Fibroblast of lung (primary cell): ENCODE measurements at places on chromosomes 12 and 14.

DNA sequence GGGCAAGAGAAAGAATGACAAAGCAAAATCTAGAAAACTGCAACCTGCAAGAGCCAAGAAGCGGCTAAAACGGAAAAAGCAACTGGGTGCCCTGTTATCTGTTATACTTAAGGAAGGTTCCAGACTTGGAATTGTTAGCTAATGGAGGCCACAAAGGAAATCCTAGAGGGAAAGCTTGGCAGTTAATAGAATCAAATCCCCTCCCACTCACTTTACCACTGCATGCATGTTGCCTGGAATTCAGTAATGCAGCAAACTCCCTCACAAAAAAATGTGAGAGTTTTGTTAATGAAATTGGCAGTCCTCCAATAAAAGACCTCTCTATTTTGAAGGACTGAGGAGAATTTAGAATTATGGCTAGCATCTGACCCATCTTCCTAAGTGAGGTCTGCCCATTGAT, 164.2 kb upstream of the SOX5 start:
- DNase-seq, result peak; percentile 65

DNA sequence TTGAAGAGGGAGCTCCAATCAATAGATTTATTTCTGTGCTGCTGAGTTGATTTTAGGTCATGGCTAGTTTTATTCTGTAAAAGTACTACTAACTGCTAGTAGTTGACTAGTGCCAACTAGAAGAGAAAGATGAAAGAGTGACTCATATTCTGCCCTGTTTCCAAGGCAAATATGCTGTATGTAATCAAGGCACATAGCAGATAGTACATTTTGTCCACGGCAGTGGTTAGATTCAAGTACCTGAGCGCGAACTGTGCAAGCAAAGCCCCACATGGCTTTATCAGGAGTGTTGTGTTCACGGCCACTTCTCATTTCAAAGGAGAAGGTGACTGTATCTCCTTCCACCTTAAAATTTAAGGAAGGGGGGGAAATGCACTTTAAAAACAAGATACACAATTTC, 126.8 kb downstream of the TRAFD1 start:
- peak; percentile 66 for DNase-seq

GRCh38 chr12:58321414-58321813, 380.0 kb downstream of the ATP23 start:
- no peak for DNase-seq

- DNase-seq, result no peak
These were observed 57.2 kb downstream of the LTBP2 start for GRCh38 chr14:74554742-74555362.

GRCh38 chr12:9827209-9827888, at the start of gene KLRF1:
TSS of gene KLRF1 (plus strand) at chr12:9827481. CDS start at chr12:9827545, 64 bp downstream.
- no peak for DNase-seq

- no peak for DNase-seq
These were observed 20.1 kb upstream of the TEX22 start for GRCh38 chr14:105378199-105378598.

DNA sequence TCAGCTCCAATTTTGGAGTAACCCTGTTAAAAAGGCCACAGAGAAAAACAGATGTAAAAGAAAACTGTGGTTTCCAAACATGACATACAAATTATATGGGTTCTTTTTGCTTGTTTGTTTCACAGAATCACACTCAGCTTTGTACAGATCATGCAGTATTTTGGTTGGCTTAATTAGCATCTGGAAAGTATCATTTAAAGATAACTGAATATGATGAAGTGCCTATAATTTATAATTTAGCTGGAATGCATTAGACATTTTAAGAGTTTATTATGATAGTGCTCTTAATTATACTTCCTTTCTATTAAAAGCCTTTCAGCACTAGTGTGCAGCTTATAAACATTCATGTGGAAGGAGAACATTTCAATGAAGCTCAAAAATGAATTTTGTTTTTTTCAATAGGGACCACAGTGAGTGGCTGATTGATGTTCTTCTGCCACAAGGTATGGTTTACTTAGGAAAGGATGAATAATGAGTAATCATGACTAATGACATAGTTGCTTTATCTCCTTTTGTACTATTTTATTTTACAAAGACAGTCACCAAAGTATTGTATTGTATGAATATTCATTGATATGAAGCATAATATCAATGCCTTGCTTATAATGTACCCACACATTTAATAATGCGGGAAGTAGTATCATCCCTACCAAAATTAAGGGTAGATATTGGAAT, 98.3 kb downstream of the UNC79 start:
- DNase-seq, result no peak

- no peak for DNase-seq
These were observed 326.4 kb upstream of the SFSWAP start for GRCh38 chr12:131384544-131384855.

- DNase-seq, result no peak
These were observed 86.8 kb upstream of the TMEM132C start for GRCh38 chr12:128180166-128180565.

DNA sequence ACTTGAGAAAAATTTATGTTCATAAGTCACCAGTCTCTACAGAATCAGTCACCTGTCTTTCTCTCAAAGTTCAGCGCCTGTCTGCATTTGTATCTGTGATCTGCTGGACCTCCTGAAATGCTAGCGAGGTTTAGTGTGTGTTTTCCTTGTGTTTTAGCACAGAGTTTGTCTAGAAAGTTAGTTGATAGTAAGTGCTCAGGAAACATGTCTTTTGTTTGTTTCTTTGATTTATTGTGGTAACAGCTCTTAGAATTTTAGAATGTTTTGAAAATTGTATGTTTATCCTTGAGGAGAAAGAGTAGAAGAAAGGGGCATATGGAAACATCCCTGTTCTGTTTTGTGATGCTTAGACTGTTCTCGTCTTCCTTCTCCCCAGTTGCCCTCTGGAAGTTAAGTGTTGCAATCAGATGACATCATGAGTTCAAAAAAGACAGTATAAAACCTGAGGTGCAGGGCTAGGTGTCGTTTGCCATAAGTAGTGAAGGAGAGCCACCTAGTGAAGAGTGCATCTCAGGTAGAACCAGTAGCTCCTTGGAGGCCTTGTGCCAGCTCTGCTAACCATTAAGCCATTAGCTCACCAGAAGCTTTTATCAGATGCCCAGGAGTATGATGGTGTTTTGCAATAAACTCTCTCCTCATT, 44.8 kb downstream of the FBXW8 start:
- peak; percentile 45 for DNase-seq

DNA sequence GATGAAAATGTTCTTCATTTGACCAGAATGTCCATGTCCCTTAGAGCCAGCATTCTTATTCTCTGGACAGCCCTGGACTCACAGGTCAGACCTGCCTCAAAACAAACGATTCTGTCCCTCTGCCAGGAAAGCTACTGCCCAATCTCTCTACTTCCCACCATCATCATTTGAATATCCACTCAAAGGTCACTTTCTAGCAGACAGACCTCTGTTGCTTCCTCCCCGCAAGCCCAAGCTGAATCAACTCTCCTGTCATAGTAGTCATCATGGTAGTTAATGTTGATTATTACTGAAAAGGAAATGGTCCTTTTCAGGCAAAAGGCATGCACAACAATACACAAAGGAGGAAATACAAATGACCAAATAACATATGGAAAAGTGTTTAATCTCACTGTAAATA, 39.6 kb upstream of the CPM start:
- no peak for DNase-seq

GRCh38 chr12:15555446-15555845, 233.1 kb downstream of the PTPRO start:
- DNase-seq, result no peak

DNA sequence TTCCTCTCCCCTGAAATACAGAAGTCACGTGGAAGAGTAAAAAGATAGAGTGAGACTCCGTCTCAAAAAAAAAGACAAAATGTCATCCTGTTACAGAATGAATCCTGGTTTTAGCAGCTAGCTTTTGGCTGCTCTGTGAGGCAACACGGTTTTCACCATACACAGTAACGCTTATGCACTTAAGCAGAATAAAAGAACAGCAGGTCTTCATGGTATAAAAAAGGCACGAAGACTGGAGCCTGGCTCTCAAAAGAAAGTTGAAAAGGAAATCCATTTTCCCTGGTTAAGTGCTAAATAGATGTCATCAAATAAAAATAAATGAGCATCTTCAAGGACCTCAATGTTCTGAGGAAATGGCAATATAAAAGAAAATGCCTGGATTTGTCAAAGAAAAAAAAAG, 444.1 kb downstream of the IPO8 start:
- DNase-seq, result no peak

DNA sequence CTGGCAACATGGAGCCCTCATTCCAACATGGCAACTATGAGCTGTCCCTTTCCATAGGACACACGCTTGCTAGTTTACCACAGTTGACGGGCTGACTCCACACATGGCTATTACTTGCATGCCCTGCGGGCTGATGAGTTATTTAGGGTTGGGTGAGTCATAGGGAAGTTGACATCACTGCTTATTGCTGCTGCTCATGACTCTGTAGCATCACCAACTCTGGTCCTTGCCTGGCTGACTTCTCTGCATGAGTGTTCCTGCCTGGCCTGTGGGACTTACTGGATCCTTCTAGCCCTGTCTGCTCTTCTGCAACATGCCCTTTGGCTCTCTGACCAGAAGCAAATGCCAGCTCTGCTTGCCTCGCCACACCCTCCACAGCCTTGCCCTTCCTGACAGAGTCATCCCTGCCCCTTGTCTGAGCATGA, 199.5 kb downstream of the ANO6 start:
- DNase-seq, result peak; percentile 98

- peak; percentile 84 for DNase-seq
These were observed at the start of gene HPD for GRCh38 chr12:121858662-121859572. TSS of gene HPD (minus strand) at chr12:121858859. CDS start at chr12:121858823, 36 bp downstream.

DNA sequence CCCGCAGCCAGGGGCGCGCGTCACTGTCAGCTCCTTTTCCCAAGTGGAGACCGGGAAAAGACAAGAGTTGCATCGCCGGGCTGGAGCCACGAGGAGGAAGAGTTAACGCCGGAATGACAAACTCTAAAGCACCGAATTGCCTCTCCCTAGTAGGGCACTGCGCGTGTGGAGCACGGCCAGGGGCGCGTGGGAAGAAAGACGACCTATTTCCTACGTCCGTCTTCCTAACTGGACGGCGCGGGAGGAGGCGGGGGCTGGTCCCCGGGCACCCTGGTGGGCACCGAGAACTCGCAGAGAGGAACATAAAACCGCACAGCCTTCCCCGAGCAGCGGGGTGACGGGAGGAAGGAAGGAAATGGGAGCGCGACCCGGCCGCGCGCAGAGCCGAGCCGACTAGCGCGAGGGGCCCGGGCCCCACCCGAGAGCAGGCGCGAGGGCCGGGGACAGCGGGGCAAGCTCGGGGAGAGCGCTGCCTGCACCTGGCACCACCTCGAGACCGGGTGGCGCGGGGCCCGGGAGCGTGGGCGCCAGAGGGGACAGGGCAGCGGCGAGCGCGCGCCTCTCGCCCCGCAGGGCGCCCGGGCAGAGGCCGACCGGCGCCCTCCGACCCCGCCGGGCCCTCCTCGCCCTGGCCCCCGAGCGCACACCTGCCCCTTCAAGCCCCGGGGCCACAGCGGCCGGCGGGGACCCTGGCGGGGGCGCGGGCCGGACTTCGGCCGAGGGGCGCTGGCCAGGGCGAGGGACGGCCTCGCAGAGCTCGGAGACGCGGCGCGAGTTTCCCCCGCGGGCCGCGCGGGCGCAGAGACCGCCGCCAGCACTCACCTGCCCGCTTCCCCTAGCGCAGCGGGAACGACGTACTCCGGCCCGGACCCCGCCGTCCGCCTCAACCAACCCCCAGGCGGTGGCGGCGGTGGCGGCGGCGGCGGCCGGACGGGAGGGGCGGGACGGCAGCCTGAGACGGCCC, at the start of gene SETD3:
SETD3 (minus strand) TSS at position 954 of the 964 bp plus-strand sequence. CDS start 15,054 bp downstream, outside the sequence.
- peak; percentile 46 for DNase-seq

- no peak for DNase-seq
These were observed 45.7 kb downstream of the LMO3 start for GRCh38 chr12:16560273-16560672.

- no peak for DNase-seq
These were observed 147.4 kb downstream of the C12orf75 start for GRCh38 chr12:105477873-105478272.

DNA sequence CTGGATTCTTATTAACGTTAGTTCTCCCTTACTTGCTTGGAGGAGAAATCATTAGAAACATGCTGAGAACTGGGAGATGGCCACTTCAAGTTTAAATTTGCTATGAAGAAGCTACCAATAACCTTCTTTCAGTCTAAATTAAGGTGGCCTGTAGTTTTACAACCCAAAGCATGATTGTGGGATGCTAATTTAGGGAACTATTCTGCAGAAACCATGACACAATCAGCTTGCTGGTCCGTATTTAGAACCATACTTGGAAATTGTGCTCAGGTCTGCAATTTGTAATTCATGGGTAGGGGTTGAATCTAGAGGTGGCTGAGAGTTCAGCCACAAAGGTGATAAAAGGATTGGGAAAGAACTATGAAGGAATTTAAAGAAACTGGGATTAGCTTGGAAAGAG, 405.7 kb downstream of the RAD51B start:
- DNase-seq, result no peak

DNA sequence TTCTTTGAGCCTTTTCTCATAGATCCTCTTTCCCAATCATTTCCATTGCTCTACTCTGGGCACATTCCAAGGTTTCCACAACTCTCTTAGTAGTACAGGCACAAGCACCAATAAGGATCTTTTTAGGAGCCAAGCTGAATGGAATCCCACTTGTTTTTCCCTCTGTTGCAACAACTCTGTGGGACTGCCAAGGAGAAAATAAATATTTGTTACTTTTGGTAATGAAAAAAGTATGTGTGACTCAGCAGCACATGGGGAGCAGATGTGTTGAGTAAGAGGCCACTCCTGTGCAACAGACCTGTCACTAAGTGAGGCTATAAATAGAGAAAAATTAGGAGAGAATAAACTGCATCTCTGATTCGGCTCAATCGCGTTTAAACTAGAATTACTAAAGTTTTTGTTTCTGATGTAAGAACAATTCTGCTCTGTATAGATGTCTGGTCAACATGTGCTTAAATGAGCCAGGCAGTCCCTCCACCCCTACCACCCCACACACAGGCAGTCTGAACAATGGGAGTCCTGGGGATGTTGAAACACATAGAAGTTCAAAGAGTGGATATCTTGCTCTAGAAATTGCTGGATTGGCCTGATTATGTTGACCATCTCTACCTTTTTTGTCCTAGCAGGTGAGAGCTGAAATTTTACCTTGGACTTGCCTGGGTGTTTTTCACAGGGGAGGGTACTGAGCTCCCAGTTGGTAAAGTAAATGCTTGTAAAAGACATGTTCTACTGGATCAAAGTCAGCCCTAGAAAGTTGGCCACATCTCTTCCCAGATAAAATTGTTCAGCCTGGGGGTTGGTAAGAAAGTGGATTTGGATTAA, 244.3 kb upstream of the NOVA1 start:
- DNase-seq, result peak; percentile 97

GRCh38 chr12:63294327-63294632, 143.3 kb upstream of the AVPR1A start:
- peak; percentile 43 for DNase-seq
